Stimulated activated CD8-positive, alpha-beta memory T cell treated with anti-CD3 and anti-CD28 coated beads, Interleukin-2, amount 100 ng/mL, for 48 hours (primary cell): ENCODE measurements at places on chromosomes 6 and 20.

- DNase-seq: no peak
These were observed 275.0 kb downstream of the KHDC1L start for GRCh38 chr6:72950114-72950860.

DNA sequence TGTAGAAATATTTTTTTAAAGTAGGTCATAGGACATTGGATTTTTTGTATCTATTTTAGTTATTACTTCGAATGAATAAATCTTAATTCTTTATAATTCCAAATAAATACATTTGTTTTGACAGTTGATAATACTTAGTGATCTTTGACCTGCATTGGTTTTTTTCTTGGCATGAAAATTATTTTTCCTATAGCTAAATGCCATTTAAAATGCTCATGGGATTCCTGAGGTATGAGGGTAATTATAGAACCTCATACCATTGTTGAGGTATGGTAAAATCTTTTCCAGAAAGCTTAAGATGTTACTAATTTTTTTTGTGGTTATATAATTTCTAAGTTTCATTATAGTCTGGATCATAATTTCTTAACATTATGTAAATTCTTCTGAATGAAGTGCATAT is 8.3 kb downstream of the PM20D2 start:
- DNase-seq: no peak

- DNase-seq: no peak
These were observed 117.2 kb downstream of the IPCEF1 start for GRCh38 chr6:154239392-154239791.

DNA sequence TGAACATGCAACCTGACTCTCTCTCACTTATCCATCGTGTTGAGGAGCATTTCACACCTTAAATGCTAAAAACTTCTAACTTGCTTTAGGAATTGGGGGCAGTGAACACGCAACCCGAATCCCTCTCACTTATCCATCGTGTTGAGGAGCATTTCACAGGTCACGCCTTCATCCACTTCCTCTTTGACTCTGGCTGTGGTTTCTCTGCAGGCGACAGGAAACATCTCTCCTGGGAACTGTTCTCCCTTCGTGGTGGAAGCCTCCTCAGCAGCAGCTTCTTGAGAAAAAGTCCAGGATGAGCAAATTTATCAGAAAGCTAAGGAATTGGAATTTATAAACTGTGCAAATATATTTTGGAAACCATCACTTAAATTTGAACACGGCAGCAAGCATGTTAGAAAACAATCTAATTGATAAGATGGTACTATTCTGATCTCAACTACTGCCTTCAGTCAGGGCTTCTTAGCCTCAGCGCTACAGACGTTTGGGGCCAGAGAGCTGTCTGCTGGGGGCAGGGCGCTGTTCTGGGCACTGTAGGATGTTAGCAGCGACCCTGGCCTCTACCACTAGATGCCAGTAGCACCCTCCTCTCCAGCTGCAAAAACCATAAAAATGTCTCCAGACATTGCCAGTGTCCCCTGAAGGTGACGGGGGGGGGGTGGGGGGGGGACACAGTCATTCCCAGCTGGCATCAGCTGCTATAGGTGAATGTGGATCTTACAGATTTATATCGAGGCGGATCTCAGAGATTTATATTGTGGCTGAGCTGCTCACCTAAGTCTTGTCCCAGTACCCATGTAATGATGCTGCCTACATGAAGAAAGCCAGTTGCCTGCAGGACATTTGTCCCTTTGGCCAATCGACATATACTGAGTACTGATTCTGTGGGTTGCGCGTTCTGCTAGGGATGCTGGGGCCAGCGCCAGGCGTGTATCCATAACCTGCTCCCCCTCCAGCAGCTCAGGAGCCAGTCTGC is 26.2 kb downstream of the CTCFL start:
- peak; percentile 15 for DNase-seq

- DNase-seq: no peak
These were observed 15.0 kb upstream of the ABHD16B start for GRCh38 chr20:63846128-63846771.

DNA sequence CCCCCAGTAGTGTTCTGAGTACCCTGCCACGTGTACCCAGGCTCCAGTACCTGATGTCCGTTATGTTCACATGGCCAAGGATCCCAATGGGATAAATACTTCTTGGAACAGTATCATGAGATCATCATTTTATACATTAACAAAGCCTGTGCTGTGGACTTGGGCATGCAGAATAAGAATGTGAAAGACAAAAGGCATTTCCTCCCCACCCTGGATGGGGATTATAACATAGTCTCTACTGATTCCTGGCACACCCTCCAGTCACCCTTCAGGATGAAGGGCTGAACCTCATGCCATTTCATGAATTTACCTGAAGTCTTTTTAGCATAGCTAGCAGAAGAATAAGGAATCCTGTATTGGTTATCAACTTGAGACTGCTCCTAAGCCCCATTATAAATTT is 2.8 kb downstream of the TNFRSF21 start:
- no peak for DNase-seq

DNA sequence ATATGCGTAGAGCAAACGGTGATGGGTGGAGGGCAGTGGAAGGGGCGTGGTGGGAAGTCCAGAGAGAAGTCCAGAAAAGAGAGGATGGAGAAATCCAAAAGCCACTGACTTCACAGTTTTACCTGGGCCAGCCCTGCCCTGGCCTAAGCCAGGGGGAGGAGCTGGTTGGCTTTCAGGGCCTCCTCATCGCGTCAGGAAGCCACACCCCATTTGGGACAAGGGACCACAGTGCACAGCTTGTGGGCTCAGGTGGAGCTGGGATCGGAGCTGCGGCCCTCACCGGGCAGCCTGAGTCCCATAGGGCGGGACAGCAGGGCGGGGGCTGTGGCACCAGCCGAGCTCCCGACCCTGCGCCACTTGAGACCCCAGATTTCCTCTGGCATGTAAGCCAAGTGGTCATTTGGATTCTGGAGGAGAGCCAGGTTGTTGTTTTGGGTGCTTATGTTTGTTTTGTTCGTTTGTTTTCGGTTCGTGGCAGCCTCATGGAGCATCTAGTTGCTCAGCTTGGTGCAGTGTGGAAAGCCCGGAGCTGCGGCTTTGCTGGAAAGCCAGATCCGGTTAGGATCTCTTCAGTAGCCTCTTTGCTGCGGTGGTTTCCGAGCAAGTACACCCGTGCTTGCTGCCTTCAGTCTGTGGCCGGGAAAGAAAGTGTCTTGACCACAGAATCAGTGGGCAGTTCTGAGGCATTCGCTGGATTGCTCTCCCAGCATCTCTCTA is 42.2 kb downstream of the RIOK1 start:
- no peak for DNase-seq

- no peak for DNase-seq
These were observed 42.2 kb downstream of the GNAS-AS1 start for GRCh38 chr20:58808271-58809046.

DNA sequence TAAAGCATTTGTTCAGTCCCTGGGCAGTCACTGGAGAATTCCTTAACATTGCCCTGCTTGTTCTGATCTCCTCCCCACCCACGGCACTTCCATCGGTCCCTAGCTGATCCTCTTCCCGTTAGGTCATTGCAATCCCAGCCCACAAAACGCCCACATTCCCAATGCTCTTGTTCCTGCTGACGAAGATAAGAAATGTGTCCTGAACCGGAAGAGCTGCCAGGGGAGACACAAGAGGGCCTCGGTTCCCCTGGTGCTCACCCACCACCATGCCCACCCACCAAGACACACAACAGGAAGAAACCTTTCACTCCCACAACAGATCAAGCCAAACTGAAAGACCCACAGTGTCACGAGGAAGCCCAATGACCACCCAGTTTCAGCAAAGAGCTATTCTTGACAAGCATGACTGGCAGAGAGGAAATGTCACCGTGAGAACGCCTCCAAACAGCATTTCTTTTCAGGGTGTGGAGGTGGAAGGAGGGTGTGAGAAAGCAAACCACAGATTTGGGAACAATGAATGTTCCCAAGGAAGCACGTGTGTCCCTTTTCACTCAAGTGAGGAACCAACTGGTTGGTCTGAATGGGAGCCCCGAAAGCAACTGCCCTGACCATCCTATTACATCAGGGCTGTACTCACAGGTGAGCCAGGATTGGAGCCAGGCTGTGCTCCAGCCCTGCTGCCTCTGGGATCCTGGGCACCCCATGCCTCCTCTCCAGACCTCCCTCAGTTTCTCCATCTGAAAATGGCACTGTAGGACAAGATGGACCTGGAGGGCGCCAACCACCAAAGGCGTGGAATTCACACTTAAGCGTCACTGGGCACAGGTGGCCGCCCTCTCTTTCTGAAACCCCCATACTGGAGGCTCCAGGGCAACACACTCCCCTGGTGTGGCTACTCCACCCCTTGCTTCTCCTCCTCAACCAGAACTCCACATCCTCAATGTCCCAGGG is 97.5 kb downstream of the ZMYND8 start:
- no peak for DNase-seq

GRCh38 chr6:159279790-159280277 is 110.6 kb downstream of the FNDC1 start:
- DNase-seq: no peak

DNA sequence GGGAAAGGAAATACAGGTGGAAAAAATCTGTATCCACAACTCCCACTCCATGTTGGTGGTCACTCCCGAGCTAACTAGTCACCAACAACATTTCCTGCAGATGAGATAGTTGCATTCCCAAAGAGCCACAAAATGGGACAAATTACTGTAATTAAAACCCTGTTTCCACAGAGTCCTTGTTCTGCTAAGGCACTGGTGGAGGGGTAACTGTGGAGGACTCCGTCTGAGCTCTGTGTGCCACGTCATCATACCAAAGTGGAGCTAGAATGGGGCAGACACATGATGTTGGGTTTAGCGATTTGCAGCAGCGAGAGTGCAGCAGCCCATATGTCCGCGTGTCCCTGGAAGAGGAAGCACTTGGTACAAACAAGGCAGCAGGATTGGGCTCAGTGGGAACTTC is 172.5 kb upstream of the KCNK16 start:
- no peak for DNase-seq

GRCh38 chr6:5506149-5506548 is 244.8 kb downstream of the FARS2 start:
- no peak for DNase-seq

GRCh38 chr20:57433657-57434389 is 42.6 kb downstream of the RBM38 start:
- no peak for DNase-seq

DNA sequence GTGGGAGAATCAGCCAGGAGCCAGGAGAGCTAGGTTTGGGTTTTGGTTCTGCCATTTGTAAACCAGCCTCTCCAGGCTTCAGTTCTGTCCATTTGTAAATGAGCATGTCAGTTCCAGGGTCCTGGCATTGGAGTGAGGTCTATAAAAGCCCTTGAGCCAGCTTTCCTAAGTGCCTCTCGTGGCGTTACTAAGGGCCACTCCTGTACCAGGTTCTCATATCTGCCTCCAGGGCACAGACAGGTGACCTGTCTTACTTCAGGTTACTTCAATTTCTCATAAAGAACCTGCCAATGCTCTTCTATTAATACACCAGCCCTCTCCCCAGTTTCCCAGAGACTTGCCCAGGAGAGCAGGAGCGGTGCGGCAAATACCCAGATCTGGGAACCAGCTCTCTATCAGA is 101.9 kb downstream of the VEGFA start:
- DNase-seq: no peak

- DNase-seq: no peak
These were observed 44.6 kb downstream of the SLC24A3 start for GRCh38 chr20:19256906-19257595.

DNA sequence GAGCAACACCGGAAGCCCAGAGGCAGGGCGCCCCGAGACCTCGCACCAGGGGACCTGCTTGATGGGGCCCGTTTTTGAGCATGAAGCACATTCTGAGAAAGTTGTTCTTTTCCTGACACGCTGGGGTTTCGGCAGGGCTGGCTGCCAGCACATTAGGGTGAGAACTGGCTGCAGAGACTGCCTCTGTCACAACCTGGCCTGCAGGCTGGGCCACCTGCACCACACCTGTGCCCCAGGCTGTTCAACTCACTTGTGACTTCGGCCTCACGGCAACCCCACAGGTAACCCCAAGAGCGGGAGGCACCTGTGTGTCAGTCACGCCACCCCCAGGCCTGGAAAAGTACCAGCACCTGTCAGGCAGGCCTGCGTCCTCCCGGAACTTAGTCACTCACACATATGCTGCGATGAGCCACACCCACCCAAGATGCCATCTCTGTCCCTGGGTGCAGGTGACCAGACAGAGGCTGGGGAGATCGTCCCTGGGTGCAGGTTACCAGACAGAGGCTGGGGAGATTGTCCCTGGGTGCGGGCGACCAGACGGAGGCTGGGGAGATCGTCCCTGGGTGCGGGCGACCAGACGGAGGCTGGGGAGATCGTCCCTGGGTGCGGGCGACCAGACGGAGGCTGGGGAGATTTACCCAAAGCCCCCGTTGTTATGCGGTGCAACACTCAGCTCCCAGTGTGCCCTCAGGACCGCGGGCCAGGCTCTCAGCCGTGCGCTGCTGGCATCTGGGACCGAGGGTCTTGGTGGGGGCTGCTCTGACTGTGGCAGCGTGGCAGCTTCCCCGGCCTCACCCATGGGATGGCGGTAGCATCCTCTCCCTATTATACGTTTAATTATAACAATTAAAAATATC is 82.5 kb upstream of the BHLHE23 start:
- no peak for DNase-seq

DNA sequence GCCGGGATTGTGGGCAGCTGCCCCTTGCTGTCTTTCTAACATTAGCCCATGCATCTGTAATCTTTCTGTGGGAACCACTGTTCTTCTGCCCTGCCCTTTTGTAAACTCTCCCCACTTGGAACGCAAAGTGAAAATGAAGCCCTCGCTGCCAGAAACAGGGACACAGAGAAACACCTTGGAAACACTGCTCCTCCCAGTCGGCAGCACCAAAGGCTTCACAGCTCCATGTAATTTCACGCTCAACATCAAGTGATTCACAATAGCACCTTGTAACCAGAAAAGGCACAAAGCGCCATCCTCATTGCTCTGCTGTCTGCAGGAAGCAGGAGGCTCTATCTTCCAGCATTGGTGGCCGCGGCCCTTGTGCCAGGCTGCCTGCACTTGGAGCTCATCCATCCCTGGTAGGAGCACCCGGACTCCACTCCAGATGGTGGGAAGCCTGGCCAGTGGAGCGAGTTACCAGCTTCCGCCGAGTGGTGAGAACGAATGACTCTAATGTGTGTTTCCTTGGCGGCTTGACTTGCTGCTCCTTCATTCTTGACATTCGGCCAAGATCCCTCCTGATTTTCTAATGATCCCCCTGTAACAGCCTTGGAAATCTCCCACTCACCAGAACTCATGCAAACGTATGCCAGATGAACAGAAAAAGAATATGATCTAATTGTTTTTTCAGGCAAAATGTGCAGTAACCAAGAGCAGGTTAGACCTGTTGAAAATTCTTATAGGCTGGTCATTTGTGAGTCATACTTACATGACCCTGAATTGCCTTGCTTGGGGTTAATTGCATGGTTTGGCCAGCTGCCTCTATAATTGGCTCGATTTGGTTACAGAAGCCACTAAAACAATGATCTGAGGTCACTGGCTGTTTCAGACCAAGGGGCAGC is 169.1 kb upstream of the CDYL start:
- no peak for DNase-seq

- no peak for DNase-seq
These were observed 5.6 kb downstream of the PLEKHG1 start for GRCh38 chr6:150605333-150605732.

GRCh38 chr20:17654649-17655285 is 27.3 kb downstream of the RRBP1 start:
- DNase-seq: no peak

- no peak for DNase-seq
These were observed 46.6 kb upstream of the PTPRK start for GRCh38 chr6:128567029-128567428.

GRCh38 chr6:122817358-122817757 is 28.3 kb downstream of the SMPDL3A start:
- no peak for DNase-seq
